ENCODE measurements at places on chromosomes 1 and 21. TPM values are rescaled to one million over a fixed set of nuclear protein-coding genes. Genes with fewer than 3 reads are reported as not detected.

GRCh38 chr1:23179862-23180261 is 11.2 kb upstream of the LUZP1 start:
- no peak for DNase-seq

DNA sequence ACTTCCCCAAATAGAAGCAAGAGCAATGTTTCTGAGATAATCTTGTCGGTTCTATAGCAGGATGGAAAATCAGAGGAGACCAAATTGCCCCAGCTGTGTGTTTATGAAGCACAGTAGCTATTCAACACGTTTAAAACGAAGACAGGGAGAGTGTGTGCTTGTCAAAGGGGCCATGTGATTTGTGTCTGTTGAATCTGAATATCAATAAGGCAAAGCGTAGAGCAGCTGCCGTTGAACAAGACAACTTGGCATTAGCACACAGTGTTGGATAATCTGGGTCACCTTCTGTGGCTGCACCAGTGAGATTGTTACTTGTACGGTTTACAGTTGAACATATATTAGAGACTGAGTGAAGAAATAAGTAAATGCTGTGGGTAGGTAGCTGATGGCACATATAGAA is 1.0 kb downstream of the CRB1 start:
- no peak for DNase-seq

GRCh38 chr1:230317823-230318819 is 108.0 kb downstream of the PGBD5 start:
- DNase-seq, result no peak

DNA sequence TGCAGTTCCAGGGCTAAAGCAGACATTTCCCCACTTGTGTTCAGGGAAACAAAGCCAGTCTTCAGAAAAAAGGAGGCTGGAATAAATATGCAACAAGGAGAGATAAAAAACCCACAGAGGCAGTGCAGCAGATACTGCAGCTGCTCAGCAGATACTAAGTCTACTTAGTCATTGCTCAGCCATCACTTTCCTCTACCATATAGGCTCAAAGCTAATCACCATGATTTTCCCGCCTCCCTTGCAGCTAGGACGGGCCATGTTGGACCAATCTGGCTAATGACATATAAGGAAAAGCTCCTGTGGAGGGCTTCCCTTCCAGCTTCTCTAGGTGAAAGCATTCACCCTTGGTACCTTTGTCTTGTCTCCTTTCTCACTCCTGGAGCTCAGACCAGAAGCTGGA is 10.0 kb upstream of the EFHD2 start:
- no peak for DNase-seq

GRCh38 chr1:153100245-153100644 is 5.9 kb upstream of the SPRR2E start:
- no peak for DNase-seq

DNA sequence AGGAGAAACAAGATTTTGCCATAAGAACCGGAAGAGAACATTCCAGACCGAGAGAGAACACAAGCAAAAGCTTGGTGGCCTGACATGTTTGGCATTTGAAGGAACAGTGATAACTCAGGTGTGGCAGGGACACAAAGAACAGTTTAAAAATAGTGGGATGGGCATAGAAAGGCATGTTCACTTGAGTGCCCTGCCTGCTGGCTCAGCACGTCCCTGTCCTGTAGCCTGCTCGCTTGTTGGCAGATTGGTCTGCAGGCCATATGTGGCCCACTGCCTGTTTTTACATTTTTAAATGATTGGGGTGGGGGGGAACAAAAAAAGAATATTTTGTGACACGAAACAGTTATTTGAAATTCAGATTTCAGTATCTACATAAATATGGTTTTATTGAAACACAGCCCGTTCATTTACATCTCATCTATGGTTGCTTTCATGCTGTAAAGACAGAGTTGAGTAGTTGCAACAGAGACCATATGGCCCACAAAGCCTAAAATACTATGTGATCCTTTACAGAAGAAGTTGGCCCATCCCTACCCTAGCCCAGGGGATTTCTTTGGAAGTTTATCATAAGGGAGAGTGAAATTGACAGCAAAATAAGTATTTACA is 100.7 kb downstream of the RGL1 start:
- DNase-seq, result no peak

DNA sequence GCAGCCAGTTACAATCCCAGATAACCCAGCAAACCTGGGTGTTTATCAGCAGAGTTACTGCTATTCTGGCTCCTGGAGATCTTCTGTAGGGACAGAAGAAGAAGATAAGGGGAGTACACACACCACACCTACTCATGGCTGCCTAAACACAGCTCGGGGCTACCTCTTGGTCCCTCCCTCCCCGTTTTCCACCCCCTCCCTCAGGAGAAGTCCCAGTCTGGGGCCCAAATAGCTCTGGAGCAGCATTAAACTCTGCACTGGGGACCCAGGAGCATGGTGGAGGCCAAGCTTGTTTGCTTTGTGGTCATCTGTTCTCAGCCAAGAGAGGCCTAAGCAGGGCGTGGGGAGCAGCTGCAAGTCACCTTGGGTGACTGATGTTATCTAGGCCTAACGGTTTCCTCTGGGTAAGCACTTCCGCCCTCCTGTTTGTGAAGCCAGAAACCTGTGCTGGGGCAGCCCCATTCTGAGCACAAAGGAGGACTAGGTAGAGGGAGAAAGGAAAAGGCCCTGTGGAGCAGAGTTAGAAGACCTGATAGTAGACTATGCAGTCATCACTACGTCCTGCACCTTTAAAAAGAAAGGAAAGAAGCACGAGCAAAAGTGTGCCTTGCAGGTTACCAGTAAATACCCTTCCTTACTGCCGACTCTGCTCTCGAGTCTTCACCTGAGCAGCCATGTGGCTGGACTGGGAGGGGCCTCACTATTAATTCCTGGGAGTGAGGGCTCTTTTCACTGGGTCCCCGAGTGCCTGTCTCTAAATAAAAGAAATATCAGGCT is 2.0 kb upstream of the RCSD1 start:
- DNase-seq, result no peak

- no peak for DNase-seq
These were observed 10.9 kb downstream of the CAMK1G start for GRCh38 chr1:209594440-209594839.

- no peak for DNase-seq
These were observed 32.2 kb downstream of the FAM177B start for GRCh38 chr1:222769181-222769580.

- DNase-seq, result no peak
These were observed 126.1 kb upstream of the KIAA1614 start for GRCh38 chr1:180786624-180787023.

DNA sequence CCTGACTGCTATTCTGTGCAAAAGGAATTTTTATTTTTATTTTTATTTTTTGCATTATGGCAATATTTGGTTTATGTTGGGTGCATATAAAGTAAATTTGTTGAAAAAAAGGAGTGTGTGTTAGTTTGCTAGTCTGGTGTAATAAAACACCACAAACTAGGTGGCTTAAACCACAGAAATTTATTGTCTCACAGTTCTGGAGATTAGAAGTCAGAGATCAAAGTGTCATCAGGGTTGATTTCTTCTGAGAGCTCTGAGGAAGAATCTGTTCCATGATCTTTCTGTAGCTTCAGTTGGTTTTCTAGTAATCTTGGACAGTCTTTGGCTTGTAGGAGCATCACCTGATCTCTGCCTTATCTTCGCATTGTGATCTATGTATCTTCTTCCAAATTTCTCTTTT is 6.5 kb downstream of the SLC30A7 start:
- DNase-seq, result no peak

GRCh38 chr1:67560580-67561255 is 124.3 kb upstream of the GADD45A start:
- no peak for DNase-seq

DNA sequence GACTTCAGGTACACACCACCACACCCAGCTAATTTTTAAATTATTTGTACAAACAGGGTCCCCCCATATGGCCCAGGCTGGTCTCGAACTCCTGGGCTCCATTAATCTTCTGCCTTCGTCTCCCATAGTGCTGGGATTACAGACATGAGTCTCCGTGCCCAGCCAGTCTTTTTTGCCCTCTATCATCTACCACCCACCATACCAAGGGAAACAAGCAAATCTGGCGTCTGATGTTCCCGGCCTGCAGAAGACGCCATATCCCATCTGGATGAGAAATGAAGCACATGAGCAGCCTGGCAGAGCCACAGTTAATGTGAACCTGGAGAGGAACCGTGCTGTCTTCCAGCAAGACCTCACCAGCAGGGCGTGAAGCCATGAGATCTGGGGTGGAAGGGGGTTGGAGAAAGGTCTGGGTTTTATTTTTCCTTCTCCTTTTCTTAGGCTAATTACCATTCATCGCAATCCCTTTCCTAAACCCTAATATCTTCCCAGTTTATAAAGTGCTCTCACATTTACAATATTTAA is 1.8 kb upstream of the PRELP start:
- no peak for DNase-seq

DNA sequence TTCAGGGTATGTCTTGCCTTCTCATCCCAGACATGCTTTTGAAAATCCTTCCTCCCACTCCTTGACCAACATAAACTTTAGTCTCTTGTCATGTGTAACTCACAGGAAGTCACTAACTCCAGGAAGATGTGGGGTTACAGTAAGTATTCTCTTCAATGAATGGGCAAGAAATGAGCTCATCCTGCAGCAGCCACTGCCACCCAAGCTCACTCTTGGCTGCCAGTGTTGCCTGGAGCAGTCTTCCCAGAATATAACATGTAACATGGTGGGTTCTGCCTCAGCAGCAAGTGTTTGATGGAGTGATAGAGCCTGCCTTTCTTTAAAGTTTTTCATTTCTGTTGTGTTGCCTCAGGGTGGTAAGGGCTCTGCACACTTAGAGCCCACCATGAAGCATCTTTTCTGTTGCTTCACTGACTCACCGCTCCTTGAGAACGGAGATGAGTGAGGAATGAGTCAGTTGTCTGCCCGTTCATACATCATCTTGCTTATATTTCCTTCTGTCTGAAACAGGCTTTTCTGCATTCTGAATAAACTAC is 187.0 kb downstream of the TPR start:
- DNase-seq, result no peak

DNA sequence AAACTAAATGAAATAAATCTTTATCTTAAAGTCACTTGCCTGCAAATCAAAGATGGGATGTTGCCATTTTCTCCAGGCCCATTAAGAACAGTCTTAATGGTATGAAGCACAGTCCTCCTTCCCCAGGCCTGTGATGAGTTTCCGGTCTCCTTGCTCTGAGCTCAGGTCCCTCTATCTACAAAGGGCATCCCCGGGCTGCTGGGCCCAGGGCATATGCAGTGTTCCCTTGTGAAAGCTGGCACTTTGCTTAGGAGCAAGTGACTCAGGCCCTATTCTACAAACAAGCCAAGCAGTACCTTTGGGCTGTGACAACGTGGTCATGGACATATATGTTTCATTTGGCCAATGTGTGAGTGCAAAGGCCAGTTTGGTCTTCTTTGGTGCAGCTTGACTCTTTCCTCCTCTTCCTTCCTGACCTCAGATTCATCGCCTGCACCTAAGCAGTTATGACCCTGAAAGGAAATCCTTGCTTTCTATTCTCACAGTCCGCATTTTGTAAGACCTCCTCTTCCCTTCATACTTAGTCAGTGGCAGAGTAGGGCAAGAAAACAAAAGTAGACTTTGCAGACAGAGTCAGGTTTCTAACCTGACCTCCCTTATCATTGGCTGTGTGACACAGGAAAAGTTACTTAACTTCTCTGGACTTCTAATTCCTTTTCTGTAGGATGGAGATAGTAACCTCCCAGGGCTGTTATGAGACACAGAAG is 109.5 kb downstream of the ERG start:
- DNase-seq, result no peak

DNA sequence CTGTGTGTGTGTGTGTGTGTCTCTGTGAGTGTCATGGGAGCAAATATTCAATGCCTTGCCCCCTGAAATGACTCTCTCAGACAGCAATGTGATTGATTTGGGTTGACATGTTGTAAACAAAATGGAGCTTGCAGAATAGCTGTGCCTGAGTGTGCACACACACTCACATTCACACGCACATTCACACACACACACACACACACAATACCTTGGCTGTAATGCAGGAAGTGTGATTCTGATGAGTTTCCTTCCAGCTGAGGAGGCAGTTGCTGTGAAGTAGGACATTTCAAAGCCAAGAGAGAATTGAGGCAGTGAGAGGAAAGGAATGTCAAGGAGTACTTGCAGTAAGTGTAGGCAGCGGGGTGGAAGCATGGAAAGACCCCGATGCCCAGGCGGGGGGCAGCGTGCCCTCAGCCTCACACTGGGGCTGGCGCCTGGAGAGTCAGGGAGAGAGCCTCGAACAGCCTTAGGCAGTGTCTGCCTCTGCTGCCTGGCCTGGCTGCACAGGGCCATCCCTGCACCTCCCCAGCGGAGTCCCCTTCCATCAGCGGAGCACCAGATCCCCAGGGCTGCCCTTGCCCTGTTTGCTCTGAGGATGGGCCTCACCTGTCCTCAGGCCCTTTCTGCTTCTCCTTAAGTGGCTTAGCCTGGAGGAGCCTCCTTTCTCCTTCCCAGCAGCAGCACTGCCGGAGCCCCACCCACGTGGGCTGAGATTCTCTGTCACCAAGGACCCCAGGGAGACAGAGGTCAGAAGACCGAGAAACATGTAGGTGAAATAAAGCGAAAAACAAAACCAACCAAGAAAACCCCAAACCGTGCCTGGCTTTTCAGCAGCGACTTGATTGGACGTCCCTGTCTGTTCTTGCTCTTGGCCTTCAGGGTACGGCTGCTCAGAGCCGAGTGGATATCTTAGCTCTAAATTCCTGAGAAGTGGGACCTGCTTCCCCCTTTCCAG is 9.2 kb downstream of the VASH2 start:
- DNase-seq, result no peak

- DNase-seq, result no peak
These were observed 11.1 kb downstream of the TNFSF18 start for GRCh38 chr1:173039626-173040025.

- DNase-seq, result no peak
These were observed 112.6 kb downstream of the GRIK1 start for GRCh38 chr21:29827236-29827635.

DNA sequence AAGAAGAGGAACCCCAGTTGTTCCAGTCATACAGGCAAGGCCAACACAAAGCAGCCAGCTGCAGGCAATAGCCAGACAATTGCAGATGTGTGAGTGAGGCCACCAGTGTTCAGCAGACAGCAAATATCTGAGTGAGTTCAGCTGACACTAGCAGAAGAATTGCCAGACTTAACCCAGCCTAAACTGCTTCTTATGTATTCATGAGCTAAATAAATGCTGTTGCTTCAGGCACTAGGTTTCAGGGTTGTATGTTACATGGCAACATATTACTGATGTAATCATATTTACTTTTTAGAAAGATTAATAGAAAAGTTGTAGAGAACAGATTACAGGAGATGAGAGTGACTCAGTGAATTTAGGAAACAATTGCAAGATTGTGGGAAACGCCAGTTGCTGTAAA is 129.8 kb upstream of the CHODL start:
- no peak for DNase-seq

- no peak for DNase-seq
These were observed 486.6 kb downstream of the USP25 start for GRCh38 chr21:16216288-16216962.

FLG gene
- 13.6 TPM for total RNA-seq

FCRL4 gene
- not detected for total RNA-seq

ENAH gene
- 93.6 TPM for total RNA-seq

HRNR gene
- total RNA-seq, result 0.06 TPM

OR11L1 gene
- not detected for total RNA-seq

INAVA gene
- total RNA-seq, result 27.1 TPM

IFFO2 gene
- total RNA-seq, result 20.4 TPM

TACSTD2 gene
- 310 TPM for total RNA-seq

IVL gene
- 0.46 TPM for total RNA-seq

SLC25A34 gene
- 1.1 TPM for total RNA-seq

MATN1 gene
- total RNA-seq, result not detected

USP16 gene
- 27.1 TPM for total RNA-seq

CD1E gene
- 0.23 TPM for total RNA-seq
